HEK293T (cell line): ENCODE measurements at places on chromosomes 4 and X.

GRCh38 chrX:41167888-41168287 lies 82.6 kb downstream of the USP9X start:
- no peak for DNase-seq

GRCh38 chrX:30577362-30577991 lies at the start of gene TASL:
Gene TASL, minus strand, starts transcription at chrX:30577766. Its CDS starts 17,411 bp downstream, at chrX:30560355.
- no peak for DNase-seq

- no peak for DNase-seq
Measured at GRCh38 chr4:159296061-159296460, 193.2 kb downstream of the RAPGEF2 start.

GRCh38 chr4:131613824-131614216 lies 1535.3 kb upstream of the PCDH10 start:
- no peak for DNase-seq

DNA sequence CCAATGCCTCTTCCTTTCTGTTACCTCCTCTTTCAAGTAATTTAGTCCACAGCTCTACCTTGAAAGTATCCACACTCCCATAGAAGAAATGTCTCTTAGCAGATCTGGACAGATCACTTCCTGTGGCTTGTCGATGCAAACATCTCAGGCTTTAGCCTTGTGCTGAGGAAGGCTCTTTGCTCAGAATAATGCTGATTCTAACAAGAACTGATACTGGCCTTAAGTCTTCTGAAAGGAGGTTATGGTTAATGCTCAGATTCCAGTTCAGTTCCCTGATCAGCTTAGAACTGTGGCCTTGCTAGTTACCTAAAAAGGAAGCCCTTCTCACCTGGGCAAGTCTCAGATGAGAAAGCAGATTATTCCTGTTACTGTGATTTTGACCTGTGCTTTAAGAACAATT lies 230.1 kb upstream of the FAT4 start:
- no peak for DNase-seq

GRCh38 chr4:140070366-140070765 lies 83.6 kb downstream of the MAML3 start:
- DNase-seq = no peak

DNA sequence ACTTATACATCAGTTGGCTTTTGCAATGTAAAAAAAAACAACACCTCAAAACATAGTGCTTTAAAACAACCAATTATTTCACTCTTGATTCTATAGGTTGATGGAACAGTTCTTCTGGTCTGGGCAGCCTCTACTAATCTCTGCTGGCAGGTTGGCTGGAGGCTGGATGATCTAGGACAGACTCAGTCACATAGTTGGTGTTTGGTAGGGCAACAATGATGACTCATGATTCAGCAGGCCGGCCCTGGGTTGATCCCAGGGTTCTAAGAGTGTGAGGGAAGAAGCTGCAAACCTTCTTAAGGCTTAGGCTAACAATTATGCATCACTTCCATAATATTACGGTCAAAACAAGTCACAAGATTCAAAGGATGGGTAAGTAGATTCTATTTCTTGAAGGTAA lies 558.2 kb downstream of the ZNF674 start:
- DNase-seq = no peak

DNA sequence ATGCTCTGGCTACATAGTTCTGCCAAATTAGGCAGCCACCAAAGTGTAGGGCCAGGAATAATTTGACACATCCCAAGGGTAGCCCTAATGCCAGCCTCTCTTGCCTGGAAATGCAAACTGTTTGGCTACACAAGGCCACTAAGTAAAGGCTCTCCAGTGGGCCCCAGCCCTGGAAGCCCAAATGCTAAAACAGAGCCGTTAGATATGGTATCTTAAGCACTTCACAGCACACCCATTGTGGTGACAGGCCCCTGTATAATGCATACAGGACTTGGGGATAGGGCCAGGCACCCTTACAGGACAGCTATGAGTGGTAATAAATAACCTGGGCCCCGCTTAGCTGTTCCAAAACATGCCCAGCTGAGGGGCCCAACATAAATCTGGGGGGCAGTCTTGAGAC lies 623.9 kb downstream of the BCOR start:
- DNase-seq = no peak

GRCh38 chr4:70496231-70496630 lies 22.1 kb upstream of the AMTN start:
- DNase-seq = no peak

GRCh38 chr4:5043579-5043978 lies 7.7 kb upstream of the STK32B start:
- no peak for DNase-seq

DNA sequence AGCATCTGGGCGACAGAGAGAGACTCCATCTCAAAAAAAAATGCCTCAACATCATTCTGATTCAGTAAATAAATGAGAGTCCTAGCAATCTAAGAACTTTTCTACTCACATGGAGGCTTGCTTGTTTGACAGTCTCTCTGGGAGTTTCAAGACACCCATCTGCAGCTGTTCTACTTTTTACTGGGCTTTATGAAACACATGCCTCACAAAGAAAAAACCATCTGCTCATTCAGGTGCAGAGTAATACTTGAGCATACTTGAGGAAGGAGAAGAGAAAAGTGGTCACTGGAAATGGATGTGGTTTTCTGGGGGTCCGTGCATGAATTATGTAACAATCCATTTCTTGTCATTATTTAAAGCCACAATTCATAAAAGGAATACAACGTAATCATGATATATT lies 87.1 kb upstream of the DDX53 start:
- DNase-seq = no peak
